ENCODE measurements at places on chromosomes 3 and 15.

DNA sequence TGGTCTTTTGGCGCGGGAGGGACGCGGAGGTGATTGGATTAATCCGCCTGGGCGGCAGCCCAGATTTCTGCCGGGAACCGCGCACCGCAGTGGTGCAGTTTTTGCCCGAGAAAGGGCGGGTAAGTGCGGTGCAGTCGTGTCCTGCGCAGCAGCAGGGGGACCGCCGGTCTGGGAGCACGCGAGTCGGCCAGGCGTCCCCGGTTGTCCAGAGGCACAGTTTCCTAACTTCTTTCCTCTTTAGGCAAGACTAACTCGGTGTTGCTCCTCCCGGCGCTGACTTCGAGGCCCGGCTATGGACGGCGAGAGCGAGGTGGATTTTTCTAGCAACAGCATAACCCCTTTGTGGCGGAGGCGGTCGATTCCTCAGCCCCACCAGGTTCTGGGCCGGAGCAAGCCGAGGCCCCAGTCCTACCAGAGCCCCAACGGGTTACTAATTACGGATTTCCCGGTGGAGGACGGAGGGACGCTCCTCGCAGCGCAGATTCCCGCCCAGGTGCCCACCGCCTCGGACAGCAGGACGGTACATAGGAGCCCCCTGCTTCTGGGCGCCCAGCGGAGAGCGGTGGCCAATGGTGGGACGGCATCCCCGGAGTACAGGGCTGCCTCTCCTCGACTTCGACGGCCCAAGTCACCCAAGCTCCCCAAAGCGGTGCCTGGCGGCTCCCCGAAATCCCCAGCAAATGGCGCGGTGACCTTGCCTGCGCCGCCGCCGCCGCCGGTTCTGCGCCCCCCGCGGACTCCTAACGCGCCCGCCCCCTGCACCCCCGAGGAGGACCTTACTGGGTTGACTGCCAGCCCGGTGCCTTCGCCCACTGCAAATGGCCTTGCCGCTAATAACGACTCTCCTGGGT lies 736 bp downstream of the ARHGEF26 start:
- no peak for DNase-seq

DNA sequence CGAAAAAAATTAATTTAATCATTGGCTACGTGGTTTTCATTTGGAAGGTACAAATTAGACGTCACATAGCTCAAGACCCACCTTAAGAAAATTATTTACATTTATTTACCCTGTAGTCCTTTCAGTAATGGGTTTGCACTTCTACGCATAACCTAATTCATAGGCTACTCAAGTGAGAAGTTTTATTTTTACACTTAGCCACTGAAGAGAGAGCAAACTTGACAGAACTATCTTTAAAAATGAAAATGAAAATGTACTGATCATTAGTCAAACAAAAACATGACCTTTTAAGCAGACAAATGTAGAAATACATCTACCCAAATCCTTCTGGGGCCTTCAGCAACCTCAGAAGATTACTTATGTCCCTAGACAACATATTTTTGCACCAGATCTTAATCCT lies 269.4 kb upstream of the TTC14 start:
- DNase-seq: no peak

DNA sequence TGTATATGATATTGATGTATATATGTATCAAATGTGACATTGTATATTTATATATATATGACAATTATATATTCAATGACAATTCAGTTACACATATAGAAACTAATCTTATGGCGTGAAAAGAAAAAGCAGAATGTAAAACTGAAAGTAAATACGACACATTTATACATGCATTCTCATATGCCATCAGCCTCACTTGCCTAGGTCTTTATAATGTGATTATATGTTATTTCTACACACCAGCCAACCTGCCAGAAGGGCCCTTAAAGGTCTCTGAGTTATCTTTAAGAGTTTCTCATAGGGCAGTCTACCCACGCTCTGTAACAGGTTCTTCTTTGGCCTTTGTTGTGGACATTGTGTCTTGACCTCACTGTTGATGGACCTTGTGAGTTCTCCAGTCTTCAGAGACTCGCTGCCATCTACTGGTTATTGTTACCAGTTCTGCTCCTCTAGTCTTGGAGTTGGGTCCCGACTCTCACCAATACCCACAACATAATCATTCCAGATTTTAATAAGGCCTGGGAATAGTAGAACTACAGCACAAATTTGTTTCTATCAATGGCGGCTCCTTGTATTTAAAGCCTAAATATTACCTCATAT lies 371.5 kb upstream of the GOLIM4 start:
- DNase-seq: no peak

DNA sequence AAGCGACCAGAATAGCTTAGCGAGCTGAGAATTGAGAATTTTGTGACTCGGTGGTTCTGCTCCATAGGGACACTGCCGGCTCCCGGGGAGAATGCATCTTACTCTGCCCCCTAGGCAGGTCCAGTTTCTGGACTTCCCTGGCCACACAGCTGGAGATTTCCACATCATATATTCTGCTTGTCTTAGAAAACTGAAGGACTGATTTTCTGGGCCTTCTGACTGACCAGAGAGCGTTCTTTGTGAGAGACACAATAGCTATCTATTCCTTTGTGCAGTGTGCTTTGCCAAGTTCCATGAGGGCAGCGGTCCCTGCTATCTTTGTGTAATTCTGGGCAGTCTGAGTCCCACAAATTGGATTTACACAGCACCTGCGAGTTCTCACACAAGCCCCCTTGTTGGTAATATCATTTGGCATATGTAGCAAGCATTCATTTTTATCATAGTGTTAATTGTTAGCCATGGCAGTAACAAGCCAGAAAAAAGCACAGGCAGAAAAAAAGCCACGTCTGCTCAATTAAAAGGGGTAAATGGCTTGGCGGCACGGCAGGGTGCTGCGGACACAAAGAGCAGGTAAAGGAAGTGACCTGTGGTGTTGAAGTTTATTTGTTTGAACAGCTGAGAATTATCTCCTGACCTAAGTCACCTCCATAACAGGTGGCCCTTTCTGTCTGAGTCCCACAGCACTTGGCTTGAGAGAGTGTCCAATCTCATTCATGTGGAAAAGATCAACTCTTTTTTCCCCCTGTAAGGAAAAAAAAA lies 688.7 kb downstream of the TUSC7 start:
- peak; percentile 12 for DNase-seq

DNA sequence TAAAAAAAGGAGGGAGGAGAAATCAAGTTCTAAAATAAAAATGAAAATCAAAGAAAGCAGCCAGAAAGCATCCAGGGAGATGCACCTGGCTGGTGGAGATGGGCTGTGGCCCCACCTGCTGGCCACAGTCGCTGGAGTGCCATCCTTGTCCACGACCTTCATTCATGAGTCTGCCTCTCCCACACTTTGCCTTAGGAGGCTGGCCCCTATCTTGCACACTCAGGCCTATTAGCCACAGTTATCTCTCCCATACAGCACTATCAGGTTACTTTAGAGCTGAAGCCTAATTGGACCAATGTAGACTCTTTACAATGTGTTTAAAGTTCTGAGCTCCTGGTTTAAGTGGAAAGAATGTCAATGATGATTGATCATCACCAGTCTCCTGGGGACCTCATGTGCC lies 392.0 kb upstream of the RORA start:
- no peak for DNase-seq

All from C1 segment of cervical spinal cord (tissue), 14 donors.